Stimulated activated CD8-positive, alpha-beta memory T cell treated with anti-CD3 and anti-CD28 coated beads, Interleukin-12 subunit alpha, Interleukin-12 subunit beta, amount 100 ng/mL, for 4 hours (primary cell): ENCODE measurements at places on chromosomes 5 and 9.
A peak's percentile ranks its signal among the peaks of the same experiment; 100 is the strongest.

- no peak for DNase-seq
Observed at GRCh38 chr9:27933210-27934025, 360.1 kb upstream of the C9orf72 start.

- DNase-seq = no peak
Observed at GRCh38 chr5:131997026-131997726, 14.3 kb downstream of the ACSL6 start.

DNA sequence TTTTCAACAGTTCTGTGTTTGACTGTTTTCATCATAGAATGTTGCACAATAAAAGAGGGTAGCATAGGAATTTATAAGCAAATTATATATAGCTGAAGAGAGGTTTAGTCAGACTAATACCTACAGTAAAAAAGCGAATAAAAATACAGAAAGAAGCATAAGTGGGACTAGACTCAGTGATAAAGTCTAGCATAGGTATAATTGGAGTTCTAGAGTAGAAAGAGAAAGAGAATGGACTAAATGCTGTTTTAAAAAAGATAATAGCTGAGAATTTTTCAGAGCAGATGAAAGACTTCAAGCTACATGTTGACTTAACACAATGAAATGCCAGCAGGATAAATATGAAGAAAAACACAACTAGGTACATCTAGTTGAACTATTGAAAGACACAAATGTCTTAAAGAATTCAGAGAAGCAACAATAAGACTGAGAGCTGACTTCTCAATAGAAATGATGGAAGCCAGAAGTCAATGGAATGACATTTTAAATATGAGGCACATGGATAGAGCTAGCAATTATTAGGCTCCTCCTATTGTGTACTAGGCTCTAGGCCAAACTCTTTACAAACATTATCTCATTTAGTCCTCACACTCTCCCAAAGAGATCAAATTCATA is 573.9 kb downstream of the ZNF608 start:
- DNase-seq = no peak

DNA sequence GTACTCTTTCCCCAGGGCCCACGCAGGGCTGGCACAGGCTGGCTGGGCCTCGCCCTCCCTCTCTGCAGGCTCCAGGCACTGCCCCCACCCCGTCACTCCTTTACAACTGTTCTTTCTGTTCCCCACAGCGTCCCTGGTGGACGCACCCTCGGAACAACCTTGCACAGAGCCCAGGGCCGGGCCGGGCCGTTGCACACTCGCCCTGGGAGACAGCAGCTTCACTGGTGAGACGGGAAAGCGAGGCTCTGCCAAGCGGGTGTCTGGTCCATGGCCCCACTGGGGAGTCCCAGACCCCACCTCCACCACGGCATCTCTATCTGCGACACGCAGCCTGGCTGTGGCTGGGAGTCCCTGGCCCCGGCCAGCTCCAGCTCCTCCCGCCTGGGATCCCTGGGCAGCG is 18.4 kb upstream of the QSOX2 start:
- DNase-seq = no peak

DNA sequence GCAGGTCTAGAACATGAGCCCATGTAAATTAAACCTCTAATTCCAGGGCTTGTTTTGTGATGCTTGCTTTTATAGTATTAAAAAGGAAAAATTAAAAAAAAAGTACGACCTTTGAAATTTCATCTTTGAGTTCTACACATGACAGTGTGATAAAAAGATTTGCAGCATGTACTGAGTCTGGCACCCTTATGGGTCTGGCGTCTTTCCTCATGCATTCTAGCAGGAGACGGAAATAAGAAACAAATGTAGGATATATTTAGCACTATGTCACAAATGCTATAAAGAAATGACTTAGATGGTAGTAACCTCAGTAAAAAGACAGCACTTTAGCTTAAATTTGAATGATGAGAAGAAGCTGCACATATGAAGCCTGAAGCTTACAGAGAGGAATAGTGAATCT is 1474.3 kb upstream of the CDH6 start:
- no peak for DNase-seq

GRCh38 chr9:129068990-129069861 is 11.7 kb upstream of the DOLPP1 start:
- DNase-seq = peak; percentile 37

DNA sequence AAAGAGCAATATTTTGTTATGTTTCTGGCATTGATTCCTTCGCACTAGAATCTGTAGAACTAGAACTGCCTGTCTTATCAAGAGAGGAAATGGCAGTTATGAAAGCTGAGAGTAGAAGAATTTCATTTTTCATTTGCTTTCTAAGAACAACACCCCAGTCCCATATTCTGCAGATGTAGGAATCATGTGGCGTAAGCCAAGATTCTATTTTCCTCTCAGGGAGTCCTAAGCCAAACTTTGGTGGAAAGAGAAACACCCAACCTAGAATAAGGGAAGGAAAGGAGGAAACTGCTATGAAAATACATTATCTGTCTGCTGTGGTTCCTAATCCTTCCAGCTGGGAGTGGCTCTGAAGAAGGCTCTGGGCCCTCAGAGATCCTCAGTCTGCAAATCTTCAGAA is 1176.9 kb upstream of the C9orf72 start:
- DNase-seq = no peak

- DNase-seq = no peak
Observed at GRCh38 chr9:35374910-35375309, 115.0 kb upstream of the RUSC2 start.

- no peak for DNase-seq
Observed at GRCh38 chr5:39412721-39413394, 11.9 kb downstream of the DAB2 start.

DNA sequence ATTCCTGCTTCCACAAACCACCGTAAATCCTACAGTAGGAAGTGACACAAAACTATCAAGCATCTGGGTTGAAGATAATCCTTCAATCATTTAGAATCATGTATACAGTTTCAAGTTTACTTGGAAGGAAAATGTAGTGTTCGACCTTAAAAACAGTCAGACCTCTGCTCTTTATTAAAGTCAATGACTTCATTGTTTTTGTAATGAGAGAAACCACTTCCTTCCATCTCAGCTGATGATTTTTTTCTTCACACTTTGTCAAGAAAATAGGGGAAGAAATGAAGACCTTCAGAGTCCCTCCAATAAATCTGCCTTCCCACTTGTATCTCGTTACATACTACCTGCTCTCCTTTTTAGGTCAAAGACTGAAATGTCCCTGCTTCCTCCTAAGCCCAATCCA is 30.1 kb downstream of the TUSC1 start:
- no peak for DNase-seq

GRCh38 chr9:96251451-96251850 is 50.5 kb downstream of the HSD17B3 start:
- no peak for DNase-seq

DNA sequence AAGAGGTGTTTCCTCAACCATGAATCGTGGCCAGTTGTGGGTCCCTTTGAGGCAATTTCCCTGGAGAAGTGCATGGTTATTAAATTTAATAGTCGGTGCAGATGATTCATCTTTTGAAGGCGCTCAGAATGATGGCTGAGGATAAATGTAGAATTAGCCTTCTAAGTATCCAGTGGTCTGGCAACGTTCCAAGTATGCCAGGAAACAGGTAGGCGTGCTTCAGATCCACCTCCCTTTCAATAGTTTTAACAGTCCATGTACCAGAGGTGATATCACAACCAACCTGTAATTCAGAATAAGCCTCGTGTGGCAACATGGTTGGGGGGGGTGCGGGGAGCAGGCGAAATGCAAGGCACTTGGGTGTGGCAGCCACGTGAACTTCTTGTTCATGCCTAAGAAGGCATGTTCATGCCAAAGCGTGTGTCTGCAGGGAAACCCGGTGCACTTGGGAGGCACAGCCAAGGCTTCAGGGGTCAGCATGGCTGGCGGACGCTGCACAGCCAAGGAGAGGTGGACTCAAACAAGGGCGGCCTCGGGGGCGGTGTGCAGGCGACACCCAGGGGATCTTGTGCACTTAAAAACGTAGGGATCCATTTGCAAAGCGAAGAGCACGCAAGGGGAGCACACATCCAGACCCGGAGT is 5.2 kb upstream of the NKD2 start:
- no peak for DNase-seq

- no peak for DNase-seq
Observed at GRCh38 chr9:78860801-78861475, 564.0 kb downstream of the PSAT1 start.

DNA sequence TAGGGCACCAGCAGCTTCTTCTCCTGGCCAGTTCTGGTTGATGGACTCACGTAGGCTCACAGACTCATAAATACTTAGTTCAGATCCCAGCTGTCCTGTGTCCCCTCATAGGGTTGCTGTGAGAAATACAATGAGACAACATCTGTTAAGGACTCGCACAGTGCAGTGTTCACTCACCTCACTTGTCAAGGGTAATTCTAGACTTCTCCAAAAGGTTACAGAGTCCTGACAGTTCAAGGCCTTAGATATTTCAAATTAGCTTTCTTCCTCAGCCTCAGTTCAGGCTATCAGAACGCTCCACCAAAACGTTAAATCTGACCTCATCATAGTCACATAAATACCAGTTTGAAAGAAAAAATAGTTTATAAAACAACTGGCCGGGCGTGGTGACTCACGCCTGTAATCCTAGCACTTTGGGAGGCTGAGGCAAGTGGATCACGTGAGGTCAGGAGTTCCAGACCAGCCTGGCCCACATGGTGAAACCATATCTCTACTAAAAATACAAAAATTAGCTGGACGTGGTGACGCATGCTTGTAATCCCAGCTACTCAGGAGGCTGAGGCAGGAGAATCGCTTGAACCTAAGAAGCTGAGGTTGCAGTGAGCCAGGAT is 106.3 kb downstream of the UGCG start:
- DNase-seq = no peak

DNA sequence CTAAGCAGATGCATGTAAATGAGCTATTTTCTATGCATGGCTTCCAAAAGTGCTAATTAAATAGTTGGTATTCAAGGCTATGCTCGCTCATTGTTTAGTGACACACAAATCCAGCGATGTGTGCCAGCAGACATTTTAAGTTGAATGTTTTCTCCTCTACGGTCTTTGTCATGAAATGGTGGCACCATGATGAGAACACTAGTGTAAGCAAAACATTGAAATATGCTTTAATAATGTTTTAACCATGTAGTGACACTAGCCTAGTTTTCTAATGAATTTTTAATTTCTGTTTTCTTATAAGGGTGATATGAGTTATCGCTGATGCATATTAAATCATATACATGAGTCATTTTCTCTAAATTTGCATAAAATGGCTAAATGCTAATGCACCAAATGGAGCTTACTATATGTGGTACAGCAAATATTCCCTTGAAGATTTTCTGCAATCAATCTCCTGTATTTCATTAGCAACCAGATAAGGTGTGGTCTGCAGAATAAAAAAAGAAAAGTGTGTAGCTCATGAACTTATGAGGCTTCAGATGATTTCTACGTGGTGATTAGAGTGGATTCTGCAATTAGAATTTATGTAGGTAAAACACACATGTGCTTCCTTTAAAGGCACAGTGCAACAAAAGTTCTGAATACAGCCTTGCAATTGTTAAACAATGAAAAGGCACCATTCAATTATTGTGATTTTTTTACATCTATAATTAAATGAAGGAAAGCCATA is 226.6 kb downstream of the MEF2C start:
- DNase-seq = no peak

- no peak for DNase-seq
Observed at GRCh38 chr5:19837536-19838174, 150.3 kb downstream of the CDH18 start.

DNA sequence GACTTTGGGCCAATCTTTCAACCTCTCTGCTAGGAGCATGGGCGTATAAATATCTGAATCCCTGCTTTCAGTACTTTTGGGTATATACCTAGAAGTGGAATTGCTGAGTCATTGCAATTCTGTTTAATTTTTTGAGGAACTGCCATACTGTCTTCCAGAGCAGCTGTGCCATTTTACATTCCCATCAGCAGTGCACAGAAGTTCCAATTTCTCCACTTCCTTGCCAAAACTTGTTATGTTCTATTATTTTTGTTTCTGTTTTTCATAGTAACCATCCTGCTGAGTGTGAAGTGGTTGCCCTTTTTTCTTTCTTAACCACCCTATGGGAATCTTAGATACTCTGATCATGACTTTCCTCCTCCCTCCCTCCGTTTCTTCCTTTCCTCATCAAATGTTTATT is 11.1 kb upstream of the CCIN start:
- no peak for DNase-seq

DNA sequence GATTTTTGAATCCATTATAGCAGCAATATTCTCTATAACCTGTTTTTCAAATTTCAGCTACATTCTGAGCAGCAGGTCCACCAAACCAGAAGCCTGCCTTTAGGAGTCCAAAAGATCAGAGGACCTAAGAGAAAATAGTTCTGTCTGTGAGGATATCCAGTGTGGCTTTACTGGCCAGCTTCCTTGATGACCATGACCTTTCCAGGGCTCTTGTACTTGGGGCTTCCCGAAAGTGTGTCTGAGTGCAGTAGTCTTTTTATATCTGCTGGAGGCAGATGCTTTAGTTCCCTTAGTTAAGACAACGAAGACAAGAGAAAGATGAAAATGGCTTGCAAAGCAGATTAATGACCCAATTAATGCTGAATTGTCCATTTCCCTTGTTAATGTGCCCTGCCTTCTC is 72.4 kb downstream of the SGCD start:
- DNase-seq = no peak

- no peak for DNase-seq
Observed at GRCh38 chr5:122478741-122479442, 166.9 kb downstream of the SNCAIP start.

DNA sequence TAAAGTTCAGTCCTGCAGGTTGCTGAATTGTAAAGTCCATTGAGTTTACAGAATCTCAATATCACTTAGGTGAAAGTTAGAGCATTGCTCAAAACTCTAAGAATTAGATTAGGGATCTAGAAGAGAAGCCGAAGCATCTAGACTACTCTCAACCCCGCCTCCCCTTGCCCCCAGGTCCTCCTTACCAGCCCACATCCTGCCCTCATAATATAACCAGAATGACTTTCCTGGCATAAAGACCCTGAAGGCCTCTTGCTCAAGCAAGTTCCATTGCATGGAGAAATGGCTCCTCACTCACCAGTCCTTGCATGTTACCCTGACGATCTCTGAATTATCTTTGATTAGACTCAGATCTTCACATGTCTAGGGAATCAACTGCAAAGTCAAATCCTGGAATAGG is 78.8 kb downstream of the SPATA31C2 start:
- no peak for DNase-seq

GRCh38 chr9:1881708-1882295 is 133.3 kb upstream of the SMARCA2 start:
- no peak for DNase-seq

DNA sequence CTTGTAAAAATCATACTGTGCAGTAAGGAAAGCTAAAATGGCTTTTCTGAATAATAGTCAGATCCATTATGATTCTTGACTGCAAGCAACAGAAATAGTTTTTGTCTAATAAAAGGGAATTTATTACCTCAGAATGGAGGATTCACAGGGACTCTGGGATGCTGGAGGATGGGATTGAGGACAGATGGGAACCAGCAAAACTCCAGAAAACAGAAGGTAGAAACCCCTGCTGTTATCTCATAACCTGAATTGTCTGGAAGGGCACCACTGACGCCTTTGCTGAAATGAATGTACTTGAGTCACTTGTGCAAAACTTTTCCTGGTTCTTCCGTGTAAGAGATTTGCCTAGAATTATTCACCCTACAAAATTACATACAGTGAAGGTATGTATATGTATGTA is 58.6 kb upstream of the DMAC1 start:
- DNase-seq = no peak
